Ammon's horn (tissue), 1 donor: ENCODE measurements at places on chromosomes 1 and 21.

GRCh38 chr1:201505503-201505890 lies 1.4 kb downstream of the CSRP1 start:
- DNase-seq = no peak

GRCh38 chr1:227938276-227938675 lies 9.5 kb downstream of the WNT9A start:
- no peak for DNase-seq

- no peak for DNase-seq
These were observed 133.8 kb downstream of the CAMTA1 start for GRCh38 chr1:6918925-6919511.

DNA sequence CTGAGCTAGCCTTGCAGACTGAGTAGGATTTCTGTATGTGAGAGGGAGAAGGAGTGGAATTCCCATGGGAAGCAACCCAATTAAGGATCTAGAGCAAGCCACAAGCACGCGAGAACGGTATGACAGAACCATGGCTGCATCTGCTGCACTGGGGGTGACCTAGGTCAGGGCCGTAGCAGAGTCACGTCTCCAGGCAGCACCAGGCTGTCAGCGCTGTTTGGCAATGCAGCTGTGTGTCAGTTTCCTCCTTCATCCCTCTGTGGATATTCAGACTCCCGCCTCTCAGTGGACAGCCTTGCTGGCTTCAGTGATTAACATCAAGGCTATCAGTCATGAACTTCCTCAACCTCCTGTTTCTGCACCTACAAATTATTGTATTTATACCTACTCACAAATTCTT lies 118.1 kb upstream of the PPP2R5A start:
- DNase-seq = no peak

GRCh38 chr1:41913014-41913413 lies 5.7 kb downstream of the HIVEP3 start:
- no peak for DNase-seq

- DNase-seq = no peak
These were observed 191.9 kb upstream of the FMN2 start for GRCh38 chr1:239899747-239900146.

- no peak for DNase-seq
These were observed 2.4 kb downstream of the ECHDC2 start for GRCh38 chr1:52919051-52919722.

DNA sequence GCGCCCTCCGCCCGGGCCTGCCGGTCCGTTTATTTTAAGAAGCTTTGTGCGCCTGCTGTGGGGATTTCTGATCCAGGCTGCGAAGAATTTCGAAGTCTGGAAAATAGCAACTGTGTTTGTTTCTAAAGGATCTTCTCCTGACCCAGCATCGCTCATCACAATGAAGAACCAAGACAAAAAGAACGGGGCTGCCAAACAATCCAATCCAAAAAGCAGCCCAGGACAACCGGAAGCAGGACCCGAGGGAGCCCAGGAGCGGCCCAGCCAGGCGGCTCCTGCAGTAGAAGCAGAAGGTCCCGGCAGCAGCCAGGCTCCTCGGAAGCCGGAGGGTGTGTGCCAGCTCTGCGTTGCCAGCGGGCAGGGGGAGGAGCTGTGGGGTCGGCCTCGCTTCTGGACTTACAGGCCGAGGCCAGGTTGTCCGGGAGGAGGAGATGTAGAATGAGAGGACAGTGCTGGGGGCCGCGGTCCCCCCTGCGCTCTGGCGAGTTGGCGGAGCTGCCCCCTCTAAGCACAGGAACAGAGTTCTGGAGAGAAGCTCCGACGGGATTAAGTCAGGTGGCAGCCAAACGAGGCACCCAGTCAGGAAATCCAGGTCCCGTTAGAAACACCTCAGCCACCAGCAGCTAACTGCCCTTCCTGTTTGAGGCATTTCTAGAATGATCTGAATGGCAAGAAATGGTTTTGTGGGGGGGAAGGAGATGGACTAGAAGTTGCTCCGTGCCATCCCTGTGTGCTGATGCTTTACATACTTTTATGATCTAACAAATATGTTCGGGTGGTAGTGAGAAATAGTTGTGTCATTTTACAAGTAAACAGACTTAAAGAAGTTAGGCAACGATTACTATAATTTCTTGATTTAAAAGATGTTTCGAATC lies 948 bp downstream of the TXLNA start:
- DNase-seq = peak; percentile 43

DNA sequence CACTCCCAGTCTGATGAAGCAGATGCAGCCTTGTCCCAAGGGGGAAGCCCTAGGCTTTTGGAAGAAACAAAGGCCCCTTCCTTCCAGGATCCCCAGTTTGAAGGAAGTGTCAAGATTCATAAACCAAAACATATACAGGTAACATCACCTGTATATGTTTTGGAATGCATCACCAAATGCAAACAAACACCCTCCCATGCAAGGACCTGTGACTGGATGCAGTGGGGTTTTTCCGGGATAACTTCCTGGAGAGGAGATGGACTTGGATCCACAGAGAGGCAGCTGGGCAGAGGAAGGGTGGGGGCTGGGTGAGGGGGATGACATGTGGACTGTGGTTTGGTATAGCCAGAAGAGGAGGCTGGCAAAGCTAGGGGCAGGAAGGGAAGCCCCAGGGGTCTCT lies 1.5 kb upstream of the PLA2G2F start:
- DNase-seq = no peak

- peak; percentile 49 for DNase-seq
These were observed 167.7 kb downstream of the ACTL8 start for GRCh38 chr1:17922833-17923232.

DNA sequence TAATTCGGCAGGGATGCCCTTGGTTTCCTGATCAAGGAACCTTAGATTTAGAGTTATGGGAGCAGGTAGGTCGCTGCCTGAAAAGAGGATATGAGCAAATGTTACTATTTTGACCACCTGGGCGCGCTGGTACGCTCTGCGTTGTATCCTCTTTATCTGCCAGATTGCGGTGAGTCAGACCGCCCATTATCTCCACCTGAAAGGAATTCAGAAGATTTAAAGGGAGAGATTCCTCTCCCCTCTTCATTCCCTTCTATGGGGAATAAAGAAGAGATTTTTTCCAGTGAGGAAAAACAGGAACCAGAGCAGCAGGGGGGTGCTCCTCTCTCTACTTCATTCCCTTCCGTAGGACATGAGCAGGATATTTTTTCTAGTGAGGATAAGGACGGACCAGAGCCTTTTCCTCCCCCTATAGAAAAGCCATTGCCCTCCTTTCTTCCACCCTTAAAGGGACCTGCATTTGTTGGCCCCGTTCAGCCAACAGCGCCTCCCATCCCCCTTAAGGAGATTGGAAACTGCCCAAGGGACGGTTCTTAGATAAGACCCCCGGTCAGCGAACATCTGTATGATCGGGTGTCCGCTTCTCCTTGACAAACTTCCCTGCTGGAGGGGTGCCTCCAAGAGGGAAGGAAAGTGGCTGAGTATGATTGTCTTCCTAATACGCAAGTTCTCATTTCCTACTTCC lies 34.1 kb downstream of the CLCA1 start:
- no peak for DNase-seq

GRCh38 chr1:213034713-213035112 lies 16.3 kb upstream of the RPS6KC1 start:
- no peak for DNase-seq

GRCh38 chr1:226325178-226325577 lies 16.2 kb upstream of the LIN9 start:
- no peak for DNase-seq

DNA sequence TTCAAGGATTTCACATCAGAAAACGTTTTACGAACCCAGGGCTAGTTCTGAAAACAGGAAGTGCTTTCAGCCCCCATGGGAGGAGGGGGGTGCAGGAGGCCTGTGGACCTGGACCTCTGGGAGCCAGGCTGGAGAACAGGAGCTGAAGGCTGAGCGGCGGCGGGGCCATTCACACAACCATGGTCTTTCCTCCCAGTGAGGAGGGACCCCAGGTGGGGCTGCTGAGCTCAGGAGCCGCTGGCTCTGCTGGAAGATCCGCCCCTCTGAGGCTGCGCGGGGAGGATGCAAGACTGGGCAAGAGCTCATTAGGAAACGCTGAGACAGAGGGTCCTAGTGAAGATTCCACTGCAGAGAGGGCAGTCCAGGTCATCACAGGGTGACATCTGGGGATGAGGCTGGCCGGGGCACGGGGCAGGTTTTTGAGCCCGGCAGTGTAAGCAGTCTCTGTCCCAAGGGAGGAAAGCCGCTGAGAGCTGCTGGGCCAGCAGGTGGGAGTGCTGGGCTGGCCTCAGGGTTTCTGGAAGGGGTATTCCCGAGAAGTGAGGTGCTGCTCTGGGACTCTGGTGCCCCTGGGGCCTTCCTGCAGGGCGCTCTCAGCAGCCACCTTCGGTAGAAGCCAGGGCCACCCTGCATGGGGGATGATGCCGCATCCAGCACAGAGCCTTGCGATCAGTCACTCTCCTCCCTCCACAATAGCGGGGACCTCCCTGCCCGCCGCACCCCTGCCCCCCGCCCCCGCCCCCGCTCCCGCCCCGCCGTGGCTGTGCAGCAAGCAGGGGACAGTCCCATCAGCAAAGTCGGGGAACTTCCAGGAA lies 7.5 kb downstream of the MX2 start:
- DNase-seq = no peak

GRCh38 chr1:244573768-244574167 lies 79.2 kb upstream of the DESI2 start:
- DNase-seq = no peak

GRCh38 chr1:8089535-8090228 lies 63.6 kb upstream of the ERRFI1 start:
- peak; percentile 9 for DNase-seq

- DNase-seq = no peak
These were observed 8.2 kb upstream of the CDK11A start for GRCh38 chr1:1732381-1732780.

DNA sequence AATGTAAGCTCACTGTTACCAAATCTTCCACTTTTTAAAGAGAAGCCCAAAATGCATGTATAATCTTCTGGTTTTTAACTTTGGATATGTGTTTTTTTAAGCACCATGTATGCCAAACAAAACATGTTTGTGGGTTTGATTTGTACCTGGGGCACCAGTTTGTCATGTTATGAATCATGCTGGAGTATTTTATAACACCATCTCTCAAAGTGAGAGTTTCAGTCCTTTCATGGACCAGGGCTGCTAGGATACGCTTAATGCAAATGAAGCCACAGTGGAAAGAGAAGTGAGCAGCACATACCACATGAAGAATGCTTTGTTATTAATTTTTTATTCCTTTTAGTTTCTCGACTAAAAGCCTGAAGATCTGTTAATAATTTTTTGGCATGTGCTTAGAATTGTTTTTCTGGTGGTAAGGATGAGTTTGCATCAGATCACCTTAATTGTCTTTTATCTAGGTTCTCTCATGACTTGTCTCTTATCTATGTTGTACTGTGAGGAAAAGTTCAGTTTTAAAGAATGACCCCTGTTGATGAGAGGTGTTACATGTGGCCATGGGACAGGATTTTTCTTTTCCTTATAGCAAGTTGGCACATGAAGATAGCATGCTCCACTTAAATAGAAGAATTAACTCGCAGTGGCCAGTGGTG lies 2.0 kb upstream of the RABGAP1L start:
- DNase-seq = no peak

GRCh38 chr1:67616394-67616985 lies 68.5 kb upstream of the GADD45A start:
- DNase-seq = no peak

GRCh38 chr1:84027368-84027767 lies 28.4 kb upstream of the TTLL7 start:
- DNase-seq = no peak

GRCh38 chr1:18997508-18997907 lies 41.0 kb upstream of the IFFO2 start:
- peak; percentile 89 for DNase-seq

- DNase-seq = no peak
These were observed 172.6 kb downstream of the SLC44A5 start for GRCh38 chr1:75438355-75438754.

DNA sequence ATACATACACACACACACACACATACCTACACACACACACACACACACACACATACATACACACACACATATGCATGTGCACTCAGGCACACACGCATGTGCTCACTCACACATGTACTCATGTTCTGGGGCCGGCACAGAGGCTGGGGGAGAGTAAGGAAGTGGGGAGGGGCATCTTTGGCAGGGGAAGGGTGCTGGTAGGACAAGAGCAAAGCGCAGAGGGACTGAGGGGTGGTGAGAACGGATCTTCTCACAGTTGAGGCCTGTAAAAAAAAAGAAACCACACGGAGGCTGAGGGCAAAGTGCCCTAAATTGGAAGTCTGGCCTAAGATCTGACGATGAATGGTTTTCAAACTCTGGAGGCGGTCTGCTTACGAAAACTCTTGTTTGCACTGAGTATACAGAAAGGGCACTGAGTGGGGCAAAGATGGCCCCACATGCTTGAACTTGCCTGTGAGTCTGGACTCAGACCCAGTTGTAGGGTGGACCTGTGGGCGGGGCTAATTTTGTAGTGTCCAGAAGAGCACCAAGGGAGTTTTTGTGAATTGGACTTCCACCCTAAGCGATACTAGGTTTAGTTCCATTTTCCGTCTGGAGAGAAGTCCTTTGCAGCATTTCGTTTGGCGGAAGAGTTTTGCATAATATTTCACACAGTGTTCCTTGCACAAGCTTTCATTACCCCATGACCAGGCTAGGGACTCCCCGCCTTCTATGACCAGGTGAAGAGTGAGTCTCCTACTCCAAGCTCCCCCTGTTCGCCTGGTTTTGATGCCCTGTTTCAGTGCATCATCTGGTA lies 79.3 kb upstream of the LYST start:
- DNase-seq = peak; percentile 28

DNA sequence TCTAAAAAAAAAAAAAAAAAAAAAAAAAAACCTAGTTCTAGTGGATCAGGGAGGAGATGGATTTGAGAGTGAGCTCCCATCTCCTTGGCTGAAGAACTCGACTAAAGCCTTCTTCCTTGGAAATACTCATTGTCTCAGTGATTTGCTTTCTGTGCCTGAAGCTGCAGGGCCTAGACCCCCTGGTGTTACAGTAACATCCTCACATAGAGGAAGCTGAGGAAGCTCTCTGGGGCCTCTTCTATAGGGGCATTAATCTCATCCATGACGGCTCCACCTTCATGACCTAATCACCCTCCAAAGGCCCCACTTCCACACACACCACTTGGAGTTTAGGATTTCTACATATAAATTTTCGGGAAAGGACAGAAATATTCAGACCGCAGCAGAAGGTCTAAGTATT lies 95.9 kb upstream of the ETS2 start:
- DNase-seq = no peak

- no peak for DNase-seq
These were observed 46.9 kb upstream of the POFUT2 start for GRCh38 chr21:45334591-45335081.

GRCh38 chr1:55869065-55869464 lies 653.9 kb upstream of the USP24 start:
- no peak for DNase-seq

GRCh38 chr1:64194168-64195080 lies 9.0 kb upstream of the UBE2U start:
- peak; percentile 35 for DNase-seq
